ENCODE measurements at places on chromosomes 12 and 14.
A peak's percentile ranks its signal among the peaks of the same experiment; 100 is the strongest.

GRCh38 chr12:12717586-12718380 is 615 bp downstream of the CDKN1B start:
- no peak for DNase-seq

- no peak for DNase-seq
Observed at GRCh38 chr14:79727900-79728299, 483.4 kb downstream of the DIO2 start.

- DNase-seq, result no peak
Observed at GRCh38 chr12:58313091-58313855, 371.9 kb downstream of the ATP23 start.

GRCh38 chr12:10075451-10075850 is 23.3 kb downstream of the CLEC1A start:
- DNase-seq, result no peak

DNA sequence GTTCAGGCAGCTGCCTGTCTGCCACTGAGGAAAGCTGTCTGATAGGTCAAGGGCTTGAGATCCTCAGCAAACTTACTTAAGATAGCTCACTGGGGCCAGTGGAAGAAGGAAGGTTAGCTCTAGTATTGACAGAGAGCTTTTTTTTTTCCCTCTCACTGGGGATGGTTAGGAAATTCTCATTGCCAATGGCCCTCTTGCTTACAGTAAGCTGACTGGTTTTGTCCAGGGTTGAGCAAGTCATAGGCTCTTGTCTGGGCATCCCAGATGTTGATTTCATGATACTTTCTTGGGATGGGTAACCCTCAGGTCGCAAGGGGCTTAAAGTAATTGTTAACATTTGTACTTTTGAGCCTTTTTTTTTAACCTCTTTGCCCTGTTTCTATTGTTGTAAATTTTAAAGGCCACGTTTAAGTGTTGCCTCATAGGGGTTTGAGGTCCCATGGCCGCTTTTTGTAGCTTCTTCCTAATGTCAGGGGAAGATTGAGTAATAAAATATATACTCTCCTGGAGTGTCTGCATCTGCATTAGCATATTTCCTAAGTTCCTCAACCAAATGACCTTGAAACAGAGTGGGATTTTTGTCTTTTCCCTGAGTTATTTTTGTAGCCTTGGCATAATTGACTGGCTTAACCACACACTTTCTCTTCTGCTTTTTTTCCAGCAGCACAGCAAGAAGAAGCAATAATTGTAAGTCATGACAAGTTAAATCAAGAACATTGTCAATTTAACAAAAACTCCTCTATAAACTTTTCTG is 716.0 kb downstream of the LRFN5 start:
- DNase-seq, result no peak

DNA sequence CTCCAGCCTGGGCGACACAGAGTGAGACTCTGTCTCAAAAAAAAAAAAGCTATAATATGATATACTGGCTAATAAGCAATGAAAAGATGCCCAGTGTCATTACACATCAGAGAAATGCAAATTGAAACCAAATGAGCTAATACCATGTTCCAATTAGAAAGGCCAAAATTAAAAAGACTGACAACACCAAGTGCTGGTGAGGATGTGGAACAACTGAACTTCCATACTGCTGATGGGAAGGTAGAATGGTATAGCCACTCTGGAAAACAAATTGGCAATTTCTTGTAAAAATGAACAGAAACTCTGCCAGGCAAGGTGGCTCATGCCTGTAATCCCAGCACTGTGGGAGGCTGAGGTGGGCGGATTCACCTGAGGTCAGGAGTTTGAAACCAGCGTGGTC is 8.5 kb upstream of the PHETA1 start:
- no peak for DNase-seq

DNA sequence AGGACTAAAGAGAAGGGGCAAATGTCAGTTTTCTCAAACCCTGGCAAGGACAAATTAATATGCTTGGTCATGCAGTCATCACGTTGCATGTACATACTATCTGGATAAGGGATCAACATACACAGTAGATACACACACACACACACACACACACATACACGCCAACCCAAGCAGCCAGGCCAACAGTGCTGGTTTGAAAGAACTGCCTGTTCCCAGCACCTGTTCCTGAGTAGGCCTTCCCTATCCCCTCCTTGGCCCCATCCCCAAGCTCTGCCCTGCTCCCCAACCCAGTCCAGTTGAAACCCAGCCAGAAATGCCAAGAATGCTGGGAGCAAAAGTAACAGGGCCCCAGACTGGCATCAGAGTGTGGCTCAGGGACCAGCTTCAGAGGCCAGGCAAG is 4.4 kb downstream of the ITGA7 start:
- no peak for DNase-seq

DNA sequence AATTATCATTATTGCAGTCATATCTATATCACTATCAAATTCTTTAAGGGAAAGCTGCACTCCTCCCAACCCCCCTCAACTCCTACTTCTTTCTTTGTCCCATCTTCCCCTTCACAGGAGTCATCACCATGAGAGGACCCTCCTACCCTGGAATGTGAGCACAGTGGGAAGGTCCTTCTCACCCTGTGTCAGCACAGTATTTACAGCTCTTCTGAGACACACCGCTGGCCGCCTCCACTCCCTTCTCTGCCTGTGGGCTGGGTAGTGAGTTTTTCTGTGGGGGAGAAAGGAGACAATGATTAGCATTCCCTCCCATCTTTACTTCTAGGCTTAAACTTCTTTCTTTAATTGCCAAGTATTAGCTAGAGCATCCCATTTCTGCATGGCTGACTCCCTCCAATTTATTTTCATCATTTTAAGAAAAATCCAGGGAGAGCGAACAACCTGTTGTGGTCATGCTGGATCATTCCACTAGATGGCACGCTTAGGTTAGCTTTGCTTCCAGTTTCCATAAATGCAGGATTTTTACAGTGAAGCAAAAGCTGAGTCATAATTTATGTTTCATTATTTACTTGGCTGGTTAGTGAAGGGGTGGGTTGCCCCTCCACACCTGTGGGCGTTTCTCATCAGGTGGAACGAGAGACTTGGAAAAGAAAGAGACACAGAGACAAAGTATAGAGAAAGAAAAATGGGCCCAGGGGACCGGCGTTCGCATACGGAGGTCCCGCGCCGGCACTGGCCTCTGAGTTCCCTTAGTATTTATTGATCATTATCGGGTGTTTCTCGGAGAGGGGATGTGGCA is 188.5 kb downstream of the ALX1 start:
- DNase-seq, result peak; percentile 22

GRCh38 chr14:23579311-23579630 is 681 bp upstream of the JPH4 start:
- DNase-seq, result no peak

DNA sequence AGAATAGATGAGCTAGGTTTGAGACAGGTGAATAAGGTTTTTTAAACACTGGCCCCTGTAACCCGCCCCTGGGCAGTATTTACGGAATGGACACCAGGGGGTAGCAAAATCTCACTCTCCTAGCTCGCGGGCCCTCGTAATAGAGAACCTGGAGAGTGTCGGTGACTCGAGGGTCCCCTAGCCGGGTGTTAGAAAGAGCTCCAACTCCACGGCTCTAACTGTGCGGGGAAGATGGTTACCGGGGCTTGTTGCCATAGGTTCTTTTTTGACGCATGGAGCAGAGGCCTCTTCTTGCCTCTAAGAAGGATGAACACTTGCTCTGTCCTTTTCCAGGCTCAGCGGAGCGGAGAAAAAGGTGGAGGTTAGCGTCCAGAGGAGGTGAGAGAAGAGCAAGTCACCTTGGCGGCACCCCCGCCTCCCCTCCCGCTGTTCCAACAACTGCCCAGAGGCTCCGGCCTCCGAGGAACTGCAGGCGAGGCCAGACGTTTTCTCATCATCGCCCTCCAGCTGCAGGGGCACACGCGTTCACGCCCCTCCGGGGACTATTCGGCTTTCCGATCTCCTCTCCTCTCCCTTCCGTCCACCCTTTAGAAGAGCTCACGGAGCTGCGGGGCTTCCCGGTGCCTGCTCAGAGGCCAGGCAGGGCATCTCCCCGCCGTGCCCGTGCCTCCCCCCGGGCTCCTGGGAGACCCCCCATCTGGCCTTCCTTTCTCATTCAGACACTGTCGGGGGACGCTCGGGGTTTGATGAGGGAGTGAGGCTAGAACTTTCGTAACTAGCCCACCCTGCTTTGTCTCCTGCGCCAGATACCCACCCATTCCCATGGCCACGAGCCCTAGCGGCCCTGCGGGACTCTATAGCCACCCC is 1.4 kb upstream of the ARHGEF40 start:
- DNase-seq, result no peak

DNA sequence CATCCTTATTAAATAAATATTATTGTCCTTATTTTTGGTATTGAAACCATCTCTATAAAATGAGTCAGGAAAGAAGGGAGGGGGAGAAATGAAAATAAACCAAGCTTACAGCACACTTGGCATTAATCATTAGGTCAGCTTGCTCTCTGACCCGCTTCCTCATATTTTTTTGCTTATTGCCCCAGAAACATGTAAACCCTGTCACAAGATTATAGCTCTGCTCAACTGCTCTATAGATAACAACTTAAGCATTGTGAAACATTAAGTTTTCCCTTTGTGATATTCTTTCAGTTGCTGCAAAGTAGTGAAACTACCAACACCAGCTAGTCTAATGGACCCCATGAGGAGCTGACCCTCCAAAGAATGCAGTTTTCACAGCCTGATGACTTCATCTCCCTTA is 819.5 kb downstream of the SLC16A7 start:
- DNase-seq, result no peak

- DNase-seq, result no peak
Observed at GRCh38 chr12:71626768-71627167, 36.9 kb downstream of the ZFC3H1 start.
